ENCODE measurements at places on chromosomes 4 and X.

GRCh38 chrX:85941275-85941674, 106.1 kb downstream of the CHM start:
- DNase-seq: no peak

DNA sequence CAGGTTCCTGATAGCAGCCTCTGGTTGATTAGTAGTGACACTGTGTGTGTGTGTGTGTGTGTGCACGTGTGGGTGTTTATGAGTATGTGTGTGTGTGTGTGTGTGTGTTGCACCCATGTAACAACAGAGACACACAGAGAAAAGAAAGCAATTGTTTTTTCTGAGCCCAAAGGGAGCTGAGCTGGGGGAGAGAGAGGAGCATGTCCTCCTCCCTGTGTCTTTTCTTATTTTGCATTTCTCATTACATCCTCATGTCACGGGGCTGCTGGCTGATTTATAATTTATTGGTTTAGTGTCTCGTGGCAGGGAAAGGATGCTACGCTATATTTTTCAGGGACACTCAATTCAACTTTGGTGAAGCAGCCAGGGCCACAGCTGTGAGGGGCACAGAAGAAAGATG, 511.4 kb downstream of the BCOR start:
- no peak for DNase-seq

DNA sequence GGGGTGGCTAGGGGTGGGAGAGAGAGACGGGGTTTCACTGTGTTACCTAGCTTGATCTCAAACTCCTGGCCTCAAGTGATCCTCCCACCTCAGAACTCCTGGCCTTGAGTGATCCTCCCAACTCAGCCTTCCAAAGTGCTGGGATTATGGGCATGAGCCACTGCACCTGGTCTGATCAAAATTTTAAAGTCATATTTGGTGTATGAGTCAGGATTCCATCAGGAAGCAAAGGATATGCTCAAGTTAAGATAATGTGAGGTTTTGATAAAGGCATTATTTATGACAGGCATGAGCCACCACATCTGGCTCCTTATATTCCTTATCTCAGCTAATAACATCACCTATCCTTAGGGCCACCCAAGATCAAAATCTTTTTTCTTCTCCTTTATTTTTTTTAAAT, 182.0 kb downstream of the SLC4A4 start:
- DNase-seq: no peak

DNA sequence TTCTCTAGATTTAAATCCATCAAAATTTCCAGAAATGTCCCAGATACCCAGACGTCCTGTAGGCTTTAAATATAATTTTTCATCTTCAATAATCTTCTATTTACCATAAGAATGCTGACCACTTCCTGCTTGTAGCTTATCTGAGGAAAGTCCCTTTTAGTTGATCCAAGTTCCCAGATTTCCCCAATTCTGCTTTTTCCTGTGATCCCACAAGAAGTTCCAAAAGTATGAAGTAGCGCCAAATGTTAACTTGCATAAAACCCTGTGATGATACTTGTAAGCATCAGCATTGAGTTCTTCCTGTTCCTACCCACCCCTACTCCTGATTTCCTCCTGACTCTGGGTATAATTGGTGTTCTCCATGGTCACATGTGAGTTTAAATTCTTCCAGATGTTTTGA, 10.6 kb upstream of the TLR8 start:
- no peak for DNase-seq

- DNase-seq: no peak
These were observed 94.3 kb downstream of the GPRIN3 start for GRCh38 chr4:89213382-89213701.

- DNase-seq: no peak
These were observed 876 bp downstream of the HPRT1 start for GRCh38 chrX:134460862-134461220.

- no peak for DNase-seq
These were observed 9.7 kb downstream of the HS6ST2 start for GRCh38 chrX:132948648-132949260.

DNA sequence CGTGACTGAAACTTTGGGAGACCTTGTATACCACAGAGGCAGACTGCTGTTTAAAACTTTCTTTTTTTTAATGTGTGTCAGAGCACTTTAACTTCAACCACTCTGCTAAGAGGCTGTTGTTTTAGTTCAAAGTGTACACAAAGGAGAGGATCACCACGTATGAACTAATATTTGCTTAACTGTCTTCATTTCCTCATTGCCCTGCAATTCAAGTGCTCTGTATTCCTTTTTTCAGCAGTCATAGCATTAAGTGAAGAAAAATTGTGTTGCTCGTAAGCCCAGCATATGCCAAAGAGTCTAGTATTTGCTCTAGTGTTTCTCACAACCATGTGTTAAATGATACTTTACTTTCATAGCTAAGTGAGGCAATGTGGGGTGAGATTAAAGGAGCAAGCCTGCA, 63.0 kb upstream of the HHIP start:
- no peak for DNase-seq

- no peak for DNase-seq
These were observed 933.5 kb downstream of the C4orf33 start for GRCh38 chr4:130029442-130029841.

GRCh38 chr4:166077782-166078181, 204.7 kb downstream of the TLL1 start:
- no peak for DNase-seq

DNA sequence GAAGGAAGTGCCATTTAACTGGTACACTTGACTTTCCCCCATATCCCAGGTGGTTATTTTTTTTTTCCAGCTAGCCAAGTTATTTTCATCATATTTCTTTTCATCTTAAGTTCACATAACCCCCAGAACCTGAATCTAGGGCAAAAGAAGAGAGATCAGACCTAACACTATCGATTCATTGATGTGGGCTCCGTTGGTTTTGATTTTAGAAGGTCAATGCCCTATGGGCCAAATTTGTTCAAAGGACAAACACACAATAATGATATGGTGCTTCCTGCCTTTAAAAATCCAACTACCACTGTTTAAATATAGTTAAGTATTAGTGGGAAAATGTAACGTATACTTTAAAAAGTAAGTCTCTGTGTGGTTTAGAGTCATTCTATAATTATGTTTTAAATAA, 665.7 kb downstream of the ZNF674 start:
- no peak for DNase-seq

DNA sequence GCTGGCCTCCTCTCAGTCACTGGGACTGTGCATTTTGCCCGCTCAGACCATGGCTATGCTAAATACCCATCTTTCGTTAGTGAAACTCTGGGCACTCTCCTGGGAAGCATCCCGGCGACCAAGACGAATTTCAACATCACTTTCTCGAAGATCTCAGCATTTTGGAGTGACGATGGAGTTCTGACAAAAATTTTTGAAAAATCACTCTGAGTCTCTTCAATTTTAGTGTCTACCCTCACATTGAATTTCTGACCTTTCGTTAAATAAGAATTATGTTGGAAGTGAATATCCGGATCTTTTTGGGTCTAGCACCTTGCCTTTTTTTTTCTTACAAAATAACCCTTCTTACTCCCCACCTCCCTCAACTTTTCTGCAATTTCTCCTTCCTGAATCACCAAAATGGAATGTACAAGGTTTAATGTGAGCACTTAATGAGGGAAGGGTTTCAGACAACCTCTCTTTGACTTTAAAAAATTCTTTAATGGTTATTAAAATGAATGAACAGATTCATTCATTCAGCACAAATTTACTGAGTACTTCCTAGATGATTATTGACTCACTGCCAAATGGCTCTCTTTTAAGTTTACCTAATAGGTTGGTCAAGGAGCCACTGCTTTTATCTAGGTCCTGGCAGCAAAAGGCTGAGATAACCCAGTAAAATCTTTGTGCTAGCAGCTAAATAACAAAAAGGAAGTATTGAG, 746 bp upstream of the AADAT start:
- DNase-seq: no peak

- DNase-seq: no peak
These were observed 46.9 kb downstream of the JADE3 start for GRCh38 chrX:46959101-46959500.

DNA sequence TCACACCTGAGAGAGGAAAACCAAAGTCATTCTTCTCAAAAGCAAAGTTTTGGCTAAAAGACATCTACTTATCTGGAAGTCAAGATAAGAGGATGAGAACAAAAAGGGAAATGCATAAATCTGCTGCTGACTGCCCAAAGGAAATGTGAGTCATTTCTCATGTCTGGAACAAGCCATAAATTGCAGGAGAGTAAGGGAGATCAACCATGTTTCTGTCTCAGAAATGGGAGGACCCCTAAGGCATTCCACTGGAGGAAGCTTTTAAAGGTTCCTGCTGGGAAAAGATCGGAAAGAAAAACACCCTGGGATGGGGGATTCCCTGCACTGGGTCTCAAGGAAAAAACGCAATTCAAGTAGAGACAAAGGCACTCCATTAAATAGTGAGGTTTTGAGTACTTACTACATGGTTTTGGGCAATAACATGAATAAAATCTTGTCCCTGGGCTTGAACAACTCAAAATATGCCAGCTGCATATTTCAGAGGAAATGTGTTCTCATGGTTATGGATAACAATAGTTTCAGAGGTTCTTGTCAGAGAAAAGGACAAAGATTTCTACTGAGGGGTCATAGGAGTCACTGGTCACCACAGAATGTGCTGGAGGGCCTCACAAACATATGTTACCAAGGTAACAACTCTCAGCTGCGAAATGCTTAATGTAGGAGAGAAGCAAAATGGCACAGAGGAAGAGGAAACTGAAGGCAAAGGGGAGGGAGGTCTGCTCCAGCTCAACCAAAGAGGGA, 19.3 kb downstream of the GPR143 start:
- no peak for DNase-seq

- DNase-seq: no peak
These were observed 2.4 kb downstream of the RAP2C start for GRCh38 chrX:132216806-132217202.

- no peak for DNase-seq
These were observed 188.2 kb downstream of the SOWAHB start for GRCh38 chr4:76709772-76710090.

GRCh38 chr4:76823495-76823894, 74.4 kb downstream of the SOWAHB start:
- no peak for DNase-seq

GRCh38 chr4:154329939-154330338, 161.7 kb downstream of the DCHS2 start:
- DNase-seq: no peak

GRCh38 chr4:2272026-2272827, 10.3 kb upstream of the MXD4 start:
- no peak for DNase-seq

DNA sequence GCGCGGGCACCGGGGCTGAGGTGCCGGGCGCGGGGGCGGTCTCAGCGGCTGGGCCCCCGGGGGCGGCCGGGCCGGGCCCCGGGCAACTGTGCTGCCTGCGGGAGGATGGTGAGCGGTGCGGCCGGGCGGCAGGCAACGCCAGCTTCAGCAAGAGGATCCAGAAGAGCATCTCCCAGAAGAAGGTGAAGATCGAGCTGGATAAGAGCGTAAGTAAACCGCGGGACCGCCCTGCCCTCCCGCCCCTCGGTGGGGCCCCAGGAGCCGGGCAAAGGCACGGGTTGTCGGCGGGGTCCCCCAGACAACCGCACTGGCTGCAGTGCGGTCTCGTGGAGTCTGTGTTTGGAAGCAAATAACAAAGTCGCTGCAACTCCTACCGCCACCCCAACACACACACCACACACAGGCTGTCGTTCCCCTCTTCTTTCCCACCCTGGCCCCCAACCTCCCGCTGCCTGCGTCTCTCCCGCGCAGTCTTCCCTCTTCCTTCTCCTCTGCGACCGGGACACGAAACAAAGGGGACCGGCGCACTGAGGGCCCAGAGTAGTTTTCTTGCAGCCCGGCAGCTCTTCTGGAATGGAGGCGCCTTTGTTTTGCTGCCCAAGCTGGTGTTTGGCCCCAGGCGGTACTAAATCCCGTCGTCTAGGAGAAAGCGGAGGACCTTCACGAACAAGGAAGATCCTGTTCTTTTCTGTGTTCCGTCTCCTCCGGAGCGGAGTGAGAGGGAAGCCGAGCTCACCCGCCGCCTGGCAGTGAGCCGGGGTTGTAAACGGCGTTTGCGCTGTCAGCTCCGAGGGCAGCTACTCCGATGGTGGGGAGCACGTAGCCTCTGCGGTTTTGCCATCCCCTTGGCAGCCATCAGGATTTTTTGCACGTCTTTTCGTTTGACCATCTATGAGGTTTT, 788 bp downstream of the SAP30 start:
- peak; percentile 69 for DNase-seq

DNA sequence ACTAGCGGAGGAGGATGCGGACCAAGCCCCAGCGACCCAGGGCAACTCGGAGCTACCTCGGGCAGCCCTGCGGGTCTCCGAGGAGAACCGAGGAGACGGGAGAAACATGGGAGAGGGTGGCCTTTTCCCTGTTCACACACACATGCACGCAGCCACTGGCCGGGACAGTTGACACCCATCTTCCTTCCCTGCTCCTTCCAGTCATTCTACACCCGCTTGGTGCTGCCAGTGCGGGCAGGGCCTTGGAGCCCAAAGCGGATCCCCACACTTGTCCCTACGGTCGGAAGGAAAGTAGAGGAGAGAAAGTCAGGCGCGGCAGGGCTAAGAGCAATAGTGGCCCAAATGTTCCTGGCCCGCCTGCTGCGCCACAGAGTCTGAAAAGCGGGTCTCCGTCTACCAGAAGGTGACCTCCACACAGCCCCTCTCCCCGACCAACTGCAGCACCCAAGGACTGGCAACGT, 1.1 kb upstream of the PPP3CA start:
- peak; percentile 61 for DNase-seq

DNA sequence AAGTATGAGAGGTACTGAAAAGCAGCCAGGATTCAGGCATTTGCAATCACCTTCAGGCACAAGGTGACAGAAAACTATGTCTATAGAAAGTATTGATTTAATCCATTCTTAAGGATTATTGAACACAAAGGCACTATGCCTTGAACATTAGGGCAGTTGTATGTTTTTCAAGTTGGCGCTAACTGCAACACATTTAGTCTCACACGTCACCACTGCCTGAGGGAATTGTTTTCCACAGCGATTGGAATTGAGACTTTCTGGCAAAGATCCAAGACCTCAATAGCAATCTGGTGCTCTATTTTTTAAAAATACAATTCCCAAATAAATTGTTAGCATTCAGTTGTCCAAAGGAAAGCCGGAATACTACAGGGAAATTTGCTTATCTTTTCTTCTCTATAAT, 52.7 kb upstream of the FTHL17 start:
- no peak for DNase-seq

DNA sequence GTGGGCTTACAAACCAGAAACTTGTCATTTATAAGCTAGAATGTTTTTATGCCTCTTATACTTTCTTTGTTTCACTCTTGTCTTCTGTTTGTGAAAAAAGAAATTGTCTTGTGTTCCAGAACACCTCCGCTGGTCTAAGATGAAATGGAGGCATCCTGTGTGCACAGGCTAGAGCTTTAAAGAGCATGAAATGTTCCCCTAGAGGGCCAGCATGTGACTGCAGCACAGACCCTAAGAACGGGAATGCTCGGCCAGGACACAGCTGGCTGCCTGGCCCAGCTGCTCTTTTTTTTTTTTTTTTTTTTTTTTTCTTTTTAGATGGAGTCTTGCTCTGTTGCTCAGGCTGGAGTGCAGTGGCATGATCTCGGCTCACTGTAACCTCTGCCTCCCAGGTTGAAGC, 33.6 kb downstream of the SETD7 start:
- DNase-seq: no peak

DNA sequence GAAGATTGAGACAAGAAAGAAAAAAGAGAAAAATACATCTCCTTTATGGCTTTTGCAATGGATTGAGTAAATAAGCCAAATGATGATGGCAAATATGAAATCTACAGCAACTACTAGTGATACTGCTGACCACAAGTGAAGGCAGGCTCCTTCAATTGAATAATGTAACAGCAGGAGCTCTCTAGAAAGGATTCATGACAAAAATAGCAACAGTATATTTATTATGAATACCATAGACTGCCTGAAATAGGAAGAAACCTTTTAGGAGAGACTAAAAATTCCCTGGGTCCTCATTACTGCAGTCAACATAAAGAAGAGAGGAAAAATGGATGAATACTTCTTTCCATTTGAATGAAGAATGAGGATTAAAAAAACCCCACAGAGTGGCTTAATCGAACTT, 306.8 kb upstream of the ANXA10 start:
- DNase-seq: no peak

Data from anterior cingulate cortex (tissue), 58 donors.